COR-L47 (cell line): ENCODE measurements at places on chromosomes 7 and 10.
A peak's percentile ranks its signal among the peaks of the same experiment; 100 is the strongest.

GRCh38 chr7:34109936-34110780 lies 204.8 kb downstream of the BMPER start:
- no peak for DNase-seq

- DNase-seq, result no peak
These were observed 30.9 kb upstream of the ATXN7L1 start for GRCh38 chr7:105907129-105907846.

DNA sequence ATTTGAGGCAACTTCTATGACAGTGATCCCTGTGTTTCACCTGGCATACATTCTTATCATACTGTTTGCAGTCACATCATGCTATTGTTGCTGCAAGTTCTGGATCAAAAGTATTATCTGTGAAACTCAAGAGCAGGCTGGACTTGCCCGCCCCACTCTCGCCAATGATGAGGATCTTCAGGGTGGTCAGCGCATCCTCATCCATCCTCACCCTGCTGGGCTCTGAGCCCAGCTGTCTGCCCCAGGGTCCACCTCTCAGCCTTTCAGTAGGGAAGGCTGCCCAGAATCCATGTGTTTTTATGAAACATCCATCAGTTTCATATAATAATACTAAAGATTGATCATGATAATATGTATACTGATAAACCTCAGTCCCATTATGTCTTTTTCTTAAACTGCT lies 55.4 kb upstream of the KIF5B start:
- DNase-seq, result no peak

- peak; percentile 22 for DNase-seq
These were observed 104.4 kb downstream of the PTPRE start for GRCh38 chr10:128011059-128011979.

DNA sequence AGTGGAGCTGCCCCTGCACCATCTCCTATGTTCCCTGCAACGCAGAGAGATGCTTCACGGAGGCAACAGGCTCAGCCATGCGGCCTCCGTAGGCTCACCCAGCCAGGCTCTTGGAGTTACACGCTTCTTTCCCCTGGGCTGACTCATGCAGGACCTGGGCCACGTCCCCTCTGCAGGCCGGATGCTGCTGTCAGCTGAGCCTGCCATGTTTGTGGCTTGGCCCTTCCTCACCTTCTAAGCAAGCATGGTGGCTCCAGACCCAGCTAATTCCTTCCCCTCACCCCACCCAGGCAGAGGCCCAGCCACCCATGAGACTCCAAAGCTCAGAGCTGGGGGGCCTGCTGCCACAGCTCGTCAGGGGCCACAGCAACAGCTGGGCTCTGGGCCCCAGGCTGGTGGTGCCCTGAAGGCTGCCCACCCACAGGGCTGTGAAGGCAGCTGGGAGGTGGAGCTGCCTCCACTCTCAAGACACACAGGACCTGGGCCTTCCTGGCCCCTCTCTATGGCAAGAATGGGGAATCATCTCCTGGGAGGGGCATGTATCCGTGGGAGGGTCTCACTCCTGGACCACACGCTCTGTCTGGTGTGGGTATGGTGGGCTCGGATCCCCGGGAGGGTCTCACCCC lies 219.6 kb downstream of the ELFN1 start:
- no peak for DNase-seq

- no peak for DNase-seq
These were observed 239.4 kb downstream of the C7orf25 start for GRCh38 chr7:42672339-42672999.

DNA sequence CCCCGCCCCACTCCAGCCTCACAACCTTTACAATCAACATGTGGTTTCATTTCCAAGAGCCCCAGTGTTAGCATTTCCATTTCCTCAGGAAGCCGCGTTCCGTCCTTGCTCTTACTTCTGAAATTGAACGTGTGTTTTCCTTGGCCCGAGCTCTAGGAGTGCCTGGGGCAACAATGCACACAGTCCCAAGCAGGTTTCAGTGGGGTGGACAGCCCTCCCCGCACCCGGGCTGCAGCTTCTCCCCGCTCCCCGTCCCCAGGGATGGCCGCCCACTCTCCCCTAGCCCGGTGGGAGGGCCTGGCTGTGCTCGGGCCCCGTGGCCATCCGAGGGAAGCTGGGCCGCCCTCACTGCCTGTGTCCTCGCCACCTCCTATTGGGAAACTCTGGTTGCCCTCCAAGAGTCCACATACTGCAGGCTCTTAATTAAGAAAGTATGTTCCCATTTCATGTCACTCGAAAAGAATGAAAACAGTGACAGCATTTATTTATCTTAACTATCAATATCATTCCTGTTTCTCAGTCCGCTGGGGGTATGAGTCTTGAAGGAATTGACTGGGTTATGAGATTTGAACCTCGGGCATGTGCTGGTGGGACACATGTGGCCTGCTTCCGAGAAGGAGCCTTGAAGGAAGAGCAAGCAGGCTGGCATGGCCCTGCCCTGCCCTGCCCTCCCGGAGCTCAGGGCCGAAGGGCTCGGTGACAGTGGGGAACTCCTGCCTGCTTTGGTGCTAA lies 163.8 kb downstream of the GRK5 start:
- no peak for DNase-seq

- no peak for DNase-seq
These were observed 20.3 kb upstream of the NUB1 start for GRCh38 chr7:151321341-151321740.

DNA sequence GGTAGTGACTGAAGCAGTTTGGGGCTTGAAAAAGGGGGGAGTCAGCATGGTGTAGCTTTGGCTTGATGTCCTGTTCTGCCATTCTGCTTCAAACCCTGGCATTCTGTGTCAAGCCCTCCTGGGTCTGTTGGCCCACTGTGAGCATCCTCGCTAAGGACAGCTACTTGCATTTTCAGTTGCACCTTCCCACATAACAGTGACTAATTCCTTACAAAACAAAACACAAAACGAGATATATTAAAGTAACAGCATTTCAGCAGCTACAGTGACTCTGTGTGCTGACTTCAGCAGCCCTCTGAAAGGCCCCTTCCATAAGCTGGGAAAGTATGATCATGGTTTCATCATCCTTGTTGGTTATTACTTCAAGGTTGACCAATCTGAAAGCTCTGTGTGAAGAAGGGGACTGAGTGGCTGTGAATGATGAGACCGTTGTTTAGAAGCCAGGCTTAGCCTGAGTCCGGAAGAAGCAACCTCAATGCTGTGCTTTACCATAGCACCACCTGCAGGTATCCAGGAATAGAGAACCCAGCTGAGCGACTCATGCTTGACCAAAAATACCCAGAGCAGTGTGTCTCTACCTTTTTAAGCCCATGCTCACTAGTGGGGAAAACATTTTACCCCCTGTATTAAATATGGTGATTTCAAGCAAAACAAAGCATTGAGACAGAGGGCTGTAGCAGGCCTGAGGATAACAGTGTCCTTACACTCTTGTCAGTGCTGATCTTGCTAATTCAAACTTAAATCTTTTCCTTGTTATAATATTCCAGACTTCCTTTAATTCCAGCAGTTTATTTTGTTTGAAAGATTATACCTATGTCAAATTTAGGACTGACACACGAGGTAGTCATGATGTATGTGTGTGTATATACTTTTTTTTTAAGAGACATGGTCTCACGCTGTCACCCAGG lies 42.6 kb upstream of the CC2D2B start:
- DNase-seq, result peak; percentile 8

DNA sequence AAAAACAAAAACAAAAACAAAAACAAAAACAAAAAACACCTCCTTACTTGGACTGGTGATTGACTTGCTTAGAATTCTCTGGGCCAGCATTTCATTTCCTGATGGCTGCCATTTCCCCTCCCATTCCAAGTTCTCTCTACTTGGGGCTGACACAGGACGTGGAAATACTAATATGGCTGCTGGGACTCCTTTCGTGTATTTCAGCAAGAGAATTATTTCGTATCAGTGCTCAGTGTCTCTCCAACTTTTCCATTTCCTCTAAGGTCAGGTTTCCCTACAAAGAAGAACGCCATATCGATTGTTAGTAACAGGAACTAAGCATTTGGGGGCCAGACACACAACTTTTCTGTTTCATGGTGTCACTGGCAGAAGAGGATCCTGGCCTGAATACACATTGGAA lies 22.5 kb upstream of the VAX1 start:
- no peak for DNase-seq

DNA sequence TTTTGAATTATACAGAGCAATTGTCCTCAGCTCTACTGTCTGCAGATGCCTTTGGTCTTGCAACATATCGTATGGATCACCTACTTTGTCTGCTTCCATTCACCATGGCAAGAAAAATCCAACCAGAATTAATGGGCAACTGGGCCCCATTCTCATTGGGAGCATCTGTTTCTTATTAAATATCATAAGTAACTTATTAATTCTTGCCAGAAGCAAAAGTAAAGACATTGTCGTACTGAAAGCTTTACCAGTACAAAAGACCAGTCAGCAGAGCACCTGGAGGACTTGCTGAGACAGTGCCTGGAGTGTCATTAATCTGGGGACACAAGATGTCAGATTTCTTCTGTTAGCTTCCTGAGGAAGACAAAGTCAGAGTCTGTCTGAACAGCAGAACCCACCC lies 404.5 kb downstream of the INHBA start:
- DNase-seq, result no peak

- no peak for DNase-seq
These were observed 123.0 kb downstream of the SH2D4B start for GRCh38 chr10:80660736-80661135.

GRCh38 chr10:59959504-59960018 lies 53.2 kb upstream of the CCDC6 start:
- DNase-seq, result no peak

DNA sequence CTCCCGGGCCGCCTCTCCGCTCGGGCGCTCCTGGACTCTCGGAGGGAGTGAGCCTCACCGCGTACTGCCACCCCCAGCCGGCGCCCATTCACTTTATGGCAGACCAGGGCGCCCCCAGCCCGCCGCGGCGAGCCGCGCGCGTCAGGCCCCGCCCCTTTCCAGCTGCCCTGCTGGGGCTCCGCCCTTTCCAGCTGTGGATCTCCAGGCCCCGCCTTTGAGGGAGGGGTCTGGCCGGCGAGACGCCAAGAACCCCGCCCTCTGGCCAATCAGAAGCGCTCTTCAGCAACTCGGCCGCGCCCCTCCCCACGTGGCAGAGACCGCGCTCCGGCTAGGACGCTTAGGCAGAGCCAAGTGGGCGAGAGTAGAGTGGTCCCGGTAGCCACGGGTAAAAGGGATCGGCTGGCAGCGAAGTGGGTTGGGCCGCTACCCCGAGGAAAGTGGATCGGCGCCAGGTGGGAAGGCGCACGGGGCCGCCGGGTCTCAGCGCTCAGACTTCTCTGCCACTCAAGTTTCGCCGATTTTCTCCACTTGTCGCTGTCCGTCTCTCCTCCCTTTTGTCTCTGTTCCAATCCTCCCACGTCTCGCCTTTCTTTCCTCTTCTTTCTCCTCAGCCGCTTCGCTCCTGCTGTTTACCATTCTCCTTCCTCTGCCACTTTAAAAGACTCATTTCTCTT lies at the start of gene PITX3:
TSS of gene PITX3 (minus strand) at position 69 of the 674 bp plus-strand sequence. CDS start 9,432 bp downstream, outside the sequence.
- peak; percentile 28 for DNase-seq

DNA sequence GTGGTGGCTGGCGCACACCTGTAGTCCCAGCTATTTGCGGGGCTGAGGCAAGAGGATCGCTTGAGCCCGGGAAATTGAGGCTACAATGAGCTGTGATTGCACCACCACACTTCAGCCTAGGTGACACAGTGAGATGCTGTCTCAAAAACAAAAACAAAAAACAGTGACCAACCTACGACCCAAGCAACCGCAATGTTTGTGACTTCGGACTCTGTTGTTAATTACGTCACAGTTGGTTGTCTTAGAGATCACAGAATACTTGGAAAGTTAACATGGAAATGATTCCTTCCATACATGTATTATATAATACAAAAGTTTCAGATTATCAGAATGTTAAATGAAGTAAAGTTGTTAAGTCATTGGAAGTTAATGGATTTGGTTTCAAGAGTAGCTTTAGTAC lies 106.2 kb downstream of the REEP3 start:
- no peak for DNase-seq

- DNase-seq, result no peak
These were observed 65.9 kb upstream of the SYPL1 start for GRCh38 chr7:106177738-106178592.

DNA sequence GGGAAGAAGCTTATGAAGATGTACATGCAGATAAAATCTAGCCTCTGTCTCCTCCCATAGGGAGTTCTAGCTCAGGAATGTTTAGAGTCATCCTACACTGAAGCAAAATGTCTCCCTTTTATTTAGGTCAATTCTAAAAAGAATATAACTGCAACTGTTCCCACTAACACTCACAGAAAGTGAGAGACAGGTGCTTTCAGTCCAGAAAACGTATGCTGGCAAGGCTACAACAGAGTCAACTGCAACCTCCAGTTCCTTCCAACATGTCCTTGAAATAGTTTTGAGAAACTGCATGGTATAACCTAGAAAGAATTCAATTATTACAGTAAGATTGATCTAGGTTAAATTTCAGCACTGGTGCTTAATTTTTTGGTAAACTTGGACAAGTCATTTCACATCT lies 46.8 kb upstream of the KCND2 start:
- DNase-seq, result no peak

DNA sequence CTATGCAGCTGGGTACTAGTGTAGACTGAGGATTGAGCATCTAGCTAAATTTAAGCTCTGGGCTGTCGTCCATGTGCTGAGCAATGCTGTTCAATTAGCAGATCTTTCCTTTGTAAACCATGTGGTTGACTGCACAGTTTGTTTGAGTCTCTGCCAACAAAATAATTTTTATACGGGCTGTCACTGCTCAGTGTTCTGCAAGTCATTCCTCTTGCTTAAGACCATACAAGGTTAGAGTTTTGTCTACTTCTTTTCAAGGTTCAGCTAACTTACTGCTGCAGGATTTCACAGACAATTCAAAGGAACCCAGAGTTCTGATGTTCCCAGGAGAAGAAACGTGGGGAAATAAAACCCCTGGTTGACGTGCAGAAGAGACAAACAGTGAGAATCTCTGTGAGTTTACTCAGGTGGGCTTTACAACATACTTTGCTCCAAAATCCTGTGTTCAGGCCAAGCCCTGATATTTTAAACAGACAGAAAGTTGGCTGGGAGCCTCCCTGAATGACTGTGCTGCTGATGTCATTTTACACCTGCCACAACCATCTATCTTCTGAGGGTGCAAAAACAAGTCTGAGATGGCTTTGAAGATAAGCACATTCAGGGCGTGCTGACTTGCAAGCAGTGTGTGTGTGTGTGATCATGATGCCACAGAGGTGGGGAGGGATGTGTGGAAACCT lies 177.1 kb upstream of the SVIL start:
- peak; percentile 4 for DNase-seq

GRCh38 chr7:27739301-27739908 lies 557 bp upstream of the TAX1BP1 start:
- DNase-seq, result no peak

- DNase-seq, result no peak
These were observed 1059.8 kb downstream of the LRMDA start for GRCh38 chr10:76491216-76491615.

DNA sequence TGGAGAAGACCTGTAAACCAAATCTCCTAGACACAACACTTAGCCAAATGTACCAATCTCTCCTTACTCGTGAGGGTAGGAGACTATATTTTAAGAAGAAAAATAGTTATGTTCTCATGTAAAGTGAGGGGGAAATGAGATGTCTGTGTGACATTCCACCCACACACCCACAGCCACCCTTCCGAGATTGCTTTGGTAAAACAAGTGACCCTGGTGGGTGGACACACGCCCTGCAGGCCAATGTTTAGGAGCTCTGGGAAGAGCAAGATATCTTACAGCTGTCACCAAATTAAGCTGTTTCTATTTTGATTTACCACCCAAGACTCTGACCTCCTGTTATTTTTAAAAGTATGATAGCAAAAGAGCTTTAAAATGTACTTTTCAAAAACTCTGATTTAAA lies 147.2 kb upstream of the PFKP start:
- no peak for DNase-seq
